Stimulated activated CD8-positive, alpha-beta memory T cell treated with anti-CD3 and anti-CD28 coated beads, Interleukin-4, amount 100 ng/mL, for 1 hour (primary cell): ENCODE measurements at places on chromosomes 6 and 20.

- no peak for DNase-seq
These were observed 11.0 kb downstream of the ALDH8A1 start for GRCh38 chr6:134938896-134939295.

- DNase-seq = no peak
These were observed 558.2 kb downstream of the CDH26 start for GRCh38 chr20:60516442-60516841.

GRCh38 chr6:34145161-34146020 lies 496 bp downstream of the GRM4 start:
- no peak for DNase-seq

GRCh38 chr6:5556011-5556410 lies 294.7 kb downstream of the FARS2 start:
- DNase-seq = no peak

DNA sequence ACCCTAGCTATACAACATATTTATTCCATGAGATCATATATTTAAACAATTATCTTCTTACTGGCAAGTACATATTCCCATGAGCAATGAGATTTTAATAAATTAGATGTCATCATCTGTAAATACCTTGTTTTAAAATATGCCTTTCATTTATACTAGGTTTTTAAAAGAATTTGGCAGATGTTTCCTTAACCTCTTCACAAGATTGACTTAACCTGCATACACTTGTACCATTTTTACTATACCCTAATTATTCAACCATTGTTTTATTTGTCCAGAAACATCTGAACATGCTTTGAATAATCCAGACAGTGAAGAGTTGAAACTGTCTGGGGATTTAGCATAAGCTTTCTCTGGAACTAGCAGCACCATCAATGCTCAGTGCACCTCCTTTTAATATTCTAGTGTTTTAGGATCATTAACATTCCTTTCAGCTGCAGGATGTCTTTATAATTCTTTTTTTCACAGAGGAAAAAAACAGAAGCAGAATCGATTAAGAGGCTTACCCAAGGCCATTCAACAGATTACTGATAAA lies 188.0 kb upstream of the TENT5A start:
- DNase-seq = no peak

DNA sequence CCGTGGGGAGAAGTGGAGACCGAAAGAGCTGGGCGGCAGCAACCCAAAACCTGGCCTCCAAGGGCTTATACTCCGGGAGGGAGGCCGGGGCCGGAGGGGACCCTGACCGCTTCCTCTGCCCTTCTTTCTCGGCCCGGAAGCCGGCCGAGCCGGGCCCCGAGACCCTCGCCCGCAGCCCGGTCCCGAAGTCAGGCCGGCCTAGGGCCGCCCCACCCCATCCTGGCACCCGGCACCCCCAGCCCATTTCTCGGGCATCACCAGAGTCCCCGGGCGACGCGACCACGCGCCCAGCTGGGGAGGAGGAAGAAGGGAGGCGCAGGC lies 572 bp upstream of the ZDHHC14 start:
- no peak for DNase-seq

DNA sequence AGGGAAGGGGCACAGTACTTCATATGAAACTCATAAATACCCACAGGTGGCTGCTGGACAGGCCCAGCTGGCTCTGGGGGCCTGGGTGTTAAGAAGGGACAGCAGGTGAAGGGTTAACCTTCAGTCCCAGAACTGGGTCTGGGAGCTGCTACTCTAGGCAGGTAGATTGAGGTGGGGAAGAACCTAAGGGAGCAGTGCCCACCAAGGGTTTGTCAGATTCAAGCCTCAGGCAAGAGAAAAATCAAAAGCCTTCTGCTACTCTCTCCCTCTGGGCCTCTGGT lies 5.6 kb downstream of the RPL10A start:
- DNase-seq = no peak

GRCh38 chr20:48626226-48626937 lies 201.4 kb downstream of the PREX1 start:
- no peak for DNase-seq

GRCh38 chr6:126682440-126682839 lies 342.5 kb downstream of the CENPW start:
- no peak for DNase-seq

- no peak for DNase-seq
These were observed 30.2 kb downstream of the RANBP9 start for GRCh38 chr6:13681305-13682061.

- no peak for DNase-seq
These were observed 2.8 kb downstream of the SIRPA start for GRCh38 chr20:1897965-1898464.

GRCh38 chr6:163418311-163419029 lies 4.0 kb downstream of the QKI start:
- DNase-seq = no peak

- DNase-seq = no peak
These were observed 123.8 kb upstream of the MTHFD1L start for GRCh38 chr6:150741633-150742200.

- no peak for DNase-seq
These were observed 387.1 kb upstream of the AGPAT4 start for GRCh38 chr6:161660666-161661571.

GRCh38 chr6:132140189-132140588 lies 189.0 kb upstream of the CCN2 start:
- no peak for DNase-seq
